ENCODE measurements at places on chromosomes 16 and 17. TPM values are rescaled to one million over a fixed set of nuclear protein-coding genes. Genes with fewer than 3 reads are reported as not detected.

The SYNGR3 gene
- 18.8 TPM for total RNA-seq

The KRT16 gene
- total RNA-seq, result 4.9 TPM

The STX1B gene
- 0.66 TPM for total RNA-seq

The HSPB9 gene
- 0.36 TPM for total RNA-seq

The RNU2-1 gene
- not detected for total RNA-seq

The GPRC5C gene
- total RNA-seq, result 20.4 TPM

The CFAP52 gene
- total RNA-seq, result 0.86 TPM

The PROCA1 gene
- total RNA-seq, result 0.66 TPM

The ERAL1 gene
- total RNA-seq, result 21.2 TPM

The LRRC75A gene
- total RNA-seq, result 4.3 TPM

The CCL7 gene
- total RNA-seq, result not detected

The EPX gene
- total RNA-seq, result 0.27 TPM

The TP53TG3B gene
- total RNA-seq, result not detected

The PITPNM3 gene
- 10.1 TPM for total RNA-seq

The LIMD2 gene
- total RNA-seq, result 5.2 TPM

The CASKIN1 gene
- total RNA-seq, result 6.7 TPM

The NPIPA5 gene
- 13.3 TPM for total RNA-seq

The NLRC3 gene
- 0.46 TPM for total RNA-seq

The DHX58 gene
- 5.9 TPM for total RNA-seq

The OR4D1 gene
- not detected for total RNA-seq

The MLKL gene
- total RNA-seq, result 0.31 TPM

The KRT33A gene
- not detected for total RNA-seq

The FAM117A gene
- total RNA-seq, result 2.2 TPM

The TRPV2 gene
- 0.36 TPM for total RNA-seq

The DLX3 gene
- 0.70 TPM for total RNA-seq

The RPGRIP1L gene
- 26.4 TPM for total RNA-seq

The HOXB4 gene
- 8.8 TPM for total RNA-seq

The CD300LB gene
- 1.3 TPM for total RNA-seq

The PRSS21 gene
- total RNA-seq, result not detected

The KRTAP3-3 gene
- total RNA-seq, result 1.3 TPM

The G6PC1 gene
- 0.45 TPM for total RNA-seq

The PDIA2 gene
- total RNA-seq, result 0.35 TPM

The CHST4 gene
- total RNA-seq, result 0.70 TPM

The KRT17 gene
- 11.7 TPM for total RNA-seq

The PRMT7 gene
- total RNA-seq, result 31.0 TPM

The SBK1 gene
- 0.38 TPM for total RNA-seq

The CPNE7 gene
- 17.1 TPM for total RNA-seq

The MMP28 gene
- total RNA-seq, result not detected

The RAPGEFL1 gene
- 8.6 TPM for total RNA-seq

The SPATA22 gene
- total RNA-seq, result 0.81 TPM

The SOST gene
- total RNA-seq, result not detected

The IGFBP4 gene
- 2.8 TPM for total RNA-seq

The CUEDC1 gene
- total RNA-seq, result 12.2 TPM

The GP1BA gene
- total RNA-seq, result 1.4 TPM

The ATXN1L gene
- 22.7 TPM for total RNA-seq

The RNF112 gene
- total RNA-seq, result 2.2 TPM

The MFAP4 gene
- 33.3 TPM for total RNA-seq

The ZNF207 gene
- total RNA-seq, result 164 TPM
